ENCODE measurements at places on chromosomes 12 and 14. TPM values are rescaled to one million over a fixed set of nuclear protein-coding genes. Genes with fewer than 3 reads are reported as not detected.

GRCh38 chr12:31324845-31325523, 966 bp downstream of the SINHCAF start:
- peak; percentile 63 for DNase-seq

GRCh38 chr14:65042296-65042695, 55.6 kb downstream of the FNTB start:
- no peak for DNase-seq

The C12orf60 gene
- 0.63 TPM for total RNA-seq

The OR6C70 gene
- total RNA-seq: not detected

The KLHDC1 gene
- 0.90 TPM for total RNA-seq

- DNase-seq: no peak
These were observed 65.0 kb downstream of the CDK17 start for GRCh38 chr12:96335270-96335669.

All from dermis microvascular lymphatic vessel endothelial cell (primary cell).